ENCODE measurements at places on chromosomes 3 and 15. TPM values are rescaled to one million over a fixed set of nuclear protein-coding genes. Genes with fewer than 3 reads are reported as not detected.

The TMEM212 gene
- total RNA-seq: not detected

The PLAAT1 gene
- not detected for total RNA-seq

The ANKRD63 gene
- total RNA-seq: 0.52 TPM

The ACAA1 gene
- total RNA-seq: 54.1 TPM

The MASP1 gene
- total RNA-seq: 121 TPM

The WDR72 gene
- total RNA-seq: not detected

The NR1D2 gene
- 38.4 TPM for total RNA-seq

The PP2D1 gene
- not detected for total RNA-seq

The ADCY5 gene
- 21.1 TPM for total RNA-seq

DNA sequence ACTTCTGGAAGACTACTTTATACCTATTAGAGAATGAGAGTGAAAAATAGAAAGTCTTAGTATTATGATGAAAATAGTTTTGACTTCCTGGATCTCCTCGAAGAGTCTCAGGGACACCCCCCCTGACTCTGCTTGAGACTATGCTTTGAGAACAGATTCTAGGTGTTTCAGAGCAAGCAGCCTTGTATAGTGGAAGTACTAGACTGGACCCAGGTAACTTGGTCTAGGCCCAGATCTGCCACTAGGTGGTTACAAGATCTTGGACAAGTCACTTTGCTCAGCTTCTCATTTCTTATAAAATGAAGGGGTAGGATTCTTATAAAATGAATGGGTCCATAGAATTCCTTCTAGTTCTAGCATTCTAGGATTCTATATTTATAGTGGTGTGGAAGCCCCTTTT, 9.1 kb downstream of the ABHD5 start:
- no peak for DNase-seq
- H3K4me1 ChIP-seq: no peaks in the 10 kb centered on the region
- no peaks in the 10 kb centered on the region for H3K27me3 ChIP-seq
- H3K36me3 ChIP-seq: no peaks in the 10 kb centered on the region

GRCh38 chr15:47741082-47741481, 23.8 kb downstream of the SEMA6D start:
- no peak overlapping the region for H3K4me3 ChIP-seq
- H3K27me3 ChIP-seq: no peaks in the 10 kb centered on the region
- H3K4me1 ChIP-seq: no peaks in the 10 kb centered on the region

- DNase-seq: no peak
- H3K4me1 ChIP-seq: no peaks in the 10 kb centered on the region
- H3K4me3 ChIP-seq: no peak overlapping the region
- H3K36me3 ChIP-seq: no peaks in the 10 kb centered on the region
These were observed 51.0 kb downstream of the ALCAM start for GRCh38 chr3:105417525-105418289.

- H3K36me3 ChIP-seq: no peaks in the 10 kb centered on the region
- H3K4me1 ChIP-seq: peaks cover 4% of the 10 kb centered on the region
- H3K27me3 ChIP-seq: no peaks in the 10 kb centered on the region
- peak overlapping the region; percentile 69 for H3K27ac ChIP-seq
- no peak overlapping the region for H3K4me3 ChIP-seq
These were observed 62.9 kb downstream of the UMPS start for GRCh38 chr3:124793054-124793739.

GRCh38 chr15:60667190-60667868, 188.4 kb upstream of the ICE2 start:
- no peak overlapping the region for H3K4me3 ChIP-seq
- H3K36me3 ChIP-seq: no peaks in the 10 kb centered on the region
- no peak overlapping the region for H3K27ac ChIP-seq
- no peak for DNase-seq
- H3K4me1 ChIP-seq: no peaks in the 10 kb centered on the region
- no peaks in the 10 kb centered on the region for H3K27me3 ChIP-seq

DNA sequence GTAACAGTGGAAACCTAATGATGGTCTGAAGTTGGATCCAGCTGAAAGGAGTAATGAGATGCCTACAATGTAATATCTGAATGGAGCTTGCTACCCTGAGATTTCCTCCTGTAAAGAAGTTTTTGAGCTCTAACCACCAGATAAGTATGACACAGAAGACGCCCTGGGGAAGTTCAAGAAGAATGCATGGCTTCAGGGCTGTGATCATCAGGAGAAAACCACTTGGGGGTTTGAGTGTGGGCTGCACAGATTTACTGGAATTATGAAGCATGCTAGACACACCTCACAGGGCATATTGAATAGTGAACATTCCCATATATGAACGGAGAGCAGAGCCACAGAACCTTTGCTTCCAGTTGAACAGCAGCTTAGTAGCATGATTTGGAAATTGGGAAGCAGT, 10.6 kb upstream of the CCDC80 start:
- peaks cover 10% of the 10 kb centered on the region for H3K4me1 ChIP-seq
- no peak for DNase-seq
- no peak overlapping the region for H3K4me3 ChIP-seq

GRCh38 chr3:112132975-112133448, at the start of gene GCSAM:
TSS of gene GCSAM (minus strand) at chr3:112133248. CDS start at chr3:112133120, 128 bp downstream.
- DNase-seq: no peak
- no peak within 1 kb of the TSS for H3K27ac ChIP-seq
- H3K4me3 ChIP-seq: no peak within 1 kb of the TSS
- H3K4me1 ChIP-seq: no peaks in the 10 kb centered on the region
- no peaks in the 10 kb centered on the region for H3K36me3 ChIP-seq

GRCh38 chr3:182052332-182052731, 340.6 kb downstream of the SOX2 start:
- no peak for DNase-seq
- H3K4me3 ChIP-seq: no peak overlapping the region
- no peaks in the 10 kb centered on the region for H3K36me3 ChIP-seq

- no peaks in the 10 kb centered on the region for H3K36me3 ChIP-seq
- H3K4me3 ChIP-seq: no peak overlapping the region
- no peak for DNase-seq
- H3K27ac ChIP-seq: no peak overlapping the region
These were observed 283.9 kb downstream of the TAFA4 start for GRCh38 chr3:68648494-68648893.

- H3K27ac ChIP-seq: peak overlapping the region; percentile 74
- H3K4me1 ChIP-seq: peaks cover 6% of the 10 kb centered on the region
- no peaks in the 10 kb centered on the region for H3K36me3 ChIP-seq
- no peaks in the 10 kb centered on the region for H3K27me3 ChIP-seq
- H3K4me3 ChIP-seq: no peak overlapping the region
These were observed 7.6 kb upstream of the MUSTN1 start for GRCh38 chr3:52842424-52842823.

DNA sequence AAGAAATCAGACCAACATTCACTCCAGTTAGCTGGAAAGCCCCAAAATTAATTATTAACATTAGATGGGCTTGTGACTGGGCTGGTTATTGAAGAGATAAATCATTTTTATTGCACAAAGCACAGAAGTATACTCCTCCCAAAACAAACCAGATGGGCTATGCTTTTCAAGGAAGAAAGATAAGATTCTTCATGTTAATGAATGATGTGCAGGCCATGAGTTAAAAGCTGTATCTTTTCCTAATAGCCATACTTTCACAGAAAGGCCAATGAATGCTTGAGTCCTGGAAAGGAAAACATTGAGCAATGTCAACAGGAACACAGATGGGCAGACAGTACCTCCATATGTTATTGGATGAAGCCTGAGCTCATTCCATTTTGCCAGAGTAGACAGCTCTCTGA, 55.4 kb downstream of the OCA2 start:
- H3K27me3 ChIP-seq: no peaks in the 10 kb centered on the region
- H3K4me3 ChIP-seq: no peak overlapping the region
- no peaks in the 10 kb centered on the region for H3K4me1 ChIP-seq
- DNase-seq: no peak

- H3K27me3 ChIP-seq: no peaks in the 10 kb centered on the region
- H3K27ac ChIP-seq: no peak overlapping the region
- peaks cover 1% of the 10 kb centered on the region for H3K4me1 ChIP-seq
These were observed 64.8 kb downstream of the IGF2BP2 start for GRCh38 chr3:185760088-185760487.

- H3K4me3 ChIP-seq: no peak overlapping the region
- no peaks in the 10 kb centered on the region for H3K4me1 ChIP-seq
- no peak for DNase-seq
- no peaks in the 10 kb centered on the region for H3K27me3 ChIP-seq
These were observed 131.8 kb downstream of the ZIC1 start for GRCh38 chr3:147540921-147541320.

GRCh38 chr3:119974656-119975055, 119.6 kb downstream of the GSK3B start:
- H3K4me1 ChIP-seq: no peaks in the 10 kb centered on the region
- no peak for DNase-seq
- H3K36me3 ChIP-seq: no peaks in the 10 kb centered on the region
- no peaks in the 10 kb centered on the region for H3K27me3 ChIP-seq

DNA sequence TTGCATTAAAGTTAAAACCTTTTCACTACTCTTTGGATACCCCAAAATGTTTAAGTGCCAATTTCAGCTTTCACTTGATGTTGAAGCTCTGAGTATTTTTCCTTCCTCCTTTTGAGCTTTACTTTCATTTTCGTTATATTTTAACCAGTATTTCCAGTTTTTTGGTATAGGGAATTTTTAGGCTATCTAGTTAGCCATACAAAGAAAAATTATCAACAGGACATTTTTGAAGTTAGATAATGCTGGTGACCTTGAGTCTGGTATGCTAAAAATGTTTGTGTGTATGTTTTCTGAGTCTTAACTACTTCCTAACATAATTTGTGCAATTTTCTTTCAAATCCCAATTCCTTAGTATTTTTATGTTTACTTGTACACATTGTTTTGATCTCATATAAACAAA, 284.8 kb downstream of the OTOL1 start:
- H3K27me3 ChIP-seq: no peaks in the 10 kb centered on the region
- no peak for DNase-seq
- no peaks in the 10 kb centered on the region for H3K36me3 ChIP-seq
- H3K4me1 ChIP-seq: no peaks in the 10 kb centered on the region
- no peak overlapping the region for H3K4me3 ChIP-seq
- H3K27ac ChIP-seq: no peak overlapping the region

- no peak overlapping the region for H3K27ac ChIP-seq
- no peaks in the 10 kb centered on the region for H3K27me3 ChIP-seq
- no peaks in the 10 kb centered on the region for H3K4me1 ChIP-seq
- H3K4me3 ChIP-seq: no peak overlapping the region
These were observed 1487.0 kb upstream of the GBE1 start for GRCh38 chr3:83248454-83248853.

- H3K27me3 ChIP-seq: no peaks in the 10 kb centered on the region
- H3K4me3 ChIP-seq: no peak overlapping the region
- no peaks in the 10 kb centered on the region for H3K4me1 ChIP-seq
- H3K27ac ChIP-seq: no peak overlapping the region
These were observed 214.4 kb downstream of the PCCB start for GRCh38 chr3:136464502-136464901.

DNA sequence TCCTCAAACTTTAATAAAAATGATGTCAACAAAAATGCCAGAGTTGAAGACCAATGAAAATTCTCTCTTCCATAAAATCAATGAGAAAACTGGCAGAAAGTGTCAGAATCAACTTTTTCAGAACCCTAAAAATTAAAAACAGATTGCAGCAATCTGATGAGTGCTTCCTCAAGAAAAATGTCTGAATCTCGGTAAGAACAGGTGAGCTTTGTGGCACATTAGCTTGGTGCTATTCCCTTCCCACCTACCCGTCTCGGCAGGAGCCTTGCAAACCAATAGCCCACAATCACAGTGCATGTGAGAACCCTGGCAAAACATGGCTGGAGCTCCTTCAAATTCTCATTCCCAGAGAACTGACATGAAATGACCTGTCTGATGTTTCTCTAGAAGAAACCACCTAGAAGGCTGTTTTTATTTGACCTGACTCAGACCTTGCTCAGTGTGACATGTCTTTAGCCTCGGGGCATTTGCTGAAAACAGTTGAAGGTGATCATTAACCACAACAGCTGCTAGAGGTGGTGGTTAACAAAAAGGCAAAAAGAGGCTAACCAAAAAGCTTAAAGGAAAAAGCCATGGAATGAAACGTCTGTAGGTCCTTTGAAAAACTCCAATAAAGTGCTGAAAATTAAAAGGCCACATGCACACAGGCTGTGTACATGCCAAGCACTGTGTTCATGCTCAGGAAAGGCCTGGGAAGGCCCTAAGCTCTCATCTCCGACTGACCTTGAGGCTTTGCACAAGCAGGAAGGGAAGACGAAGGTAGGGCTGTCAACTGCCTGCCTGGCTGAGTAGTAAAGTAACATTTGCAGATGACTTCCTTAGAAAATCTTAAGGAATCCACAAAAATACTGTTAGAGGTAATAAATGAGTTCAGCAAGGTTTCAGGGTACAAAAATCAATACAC, 253.0 kb upstream of the NSMCE3 start:
- H3K27me3 ChIP-seq: no peaks in the 10 kb centered on the region
- no peaks in the 10 kb centered on the region for H3K4me1 ChIP-seq

DNA sequence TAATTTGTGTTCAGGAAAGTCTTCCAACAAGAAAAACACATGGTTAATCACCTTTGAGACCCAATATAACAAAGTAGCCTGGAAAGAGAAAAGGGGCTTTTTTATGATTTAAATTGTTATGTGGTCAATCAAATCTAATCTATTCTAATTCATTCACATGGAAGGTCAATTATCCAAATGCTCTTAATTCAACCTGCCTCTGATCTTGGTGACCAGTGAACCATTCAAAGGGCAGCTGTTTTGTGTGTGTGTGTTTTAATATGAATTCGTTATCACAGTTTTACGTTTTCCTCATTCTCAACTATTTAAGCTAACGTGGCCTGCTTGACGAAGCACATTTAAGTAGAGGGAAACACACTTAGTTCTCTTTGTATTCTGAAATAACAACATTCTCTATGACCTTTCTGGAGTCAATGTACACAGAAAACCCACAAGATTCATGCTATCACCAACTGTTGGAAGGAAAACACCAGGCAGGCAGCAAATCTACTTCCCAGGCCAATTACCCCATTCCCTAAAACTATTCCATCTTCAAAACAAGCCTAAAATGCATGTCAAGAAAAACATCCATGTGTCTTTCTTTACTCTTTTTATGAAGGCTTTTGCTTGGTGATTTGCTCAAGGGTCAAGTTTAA, 195.4 kb downstream of the SUCLG2 start:
- H3K4me1 ChIP-seq: no peaks in the 10 kb centered on the region
- H3K27ac ChIP-seq: no peak overlapping the region
- H3K36me3 ChIP-seq: no peaks in the 10 kb centered on the region
- no peaks in the 10 kb centered on the region for H3K27me3 ChIP-seq

DNA sequence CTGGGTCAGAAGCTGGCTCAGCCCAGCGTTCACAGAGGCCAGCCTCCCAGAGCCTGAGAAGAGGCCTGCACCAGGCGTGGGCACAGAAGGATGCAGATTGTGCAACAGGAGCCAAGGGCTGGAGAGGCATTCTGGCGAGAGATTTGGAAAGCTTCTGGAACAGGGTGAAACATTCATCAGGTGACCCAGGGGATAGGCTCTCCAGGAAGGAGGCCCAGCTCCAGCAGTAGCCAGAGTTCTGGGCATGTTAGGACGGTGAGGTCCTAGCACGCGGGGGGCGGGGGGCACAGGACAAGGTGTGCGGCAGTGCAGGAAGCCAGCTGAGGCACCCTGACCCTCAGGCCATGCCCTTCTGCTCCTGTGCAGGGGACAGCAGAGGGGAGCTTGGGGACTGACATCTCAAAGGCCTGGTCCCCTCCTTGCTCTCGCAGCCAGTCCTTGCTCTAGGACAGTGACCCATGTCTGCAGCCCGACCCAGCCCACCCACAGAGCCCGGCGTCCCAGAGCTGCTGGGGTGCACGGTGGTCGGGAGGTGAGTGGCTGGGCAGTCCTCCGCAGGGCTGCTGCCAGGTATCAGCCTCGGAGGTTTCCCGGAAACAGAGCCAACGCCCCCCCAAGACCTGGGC, 111.7 kb upstream of the KLF13 start:
- no peaks in the 10 kb centered on the region for H3K36me3 ChIP-seq
- H3K4me1 ChIP-seq: no peaks in the 10 kb centered on the region

- no peaks in the 10 kb centered on the region for H3K27me3 ChIP-seq
- no peak overlapping the region for H3K4me3 ChIP-seq
- H3K36me3 ChIP-seq: no peaks in the 10 kb centered on the region
These were observed 104.8 kb downstream of the HES1 start for GRCh38 chr3:194240766-194241165.

Data from uterus (tissue), 4 donors.